Foreskin keratinocyte (primary cell): ENCODE measurements at places on chromosomes 2 and 18.

- no peak for DNase-seq
These were observed 110.2 kb downstream of the FIGN start for GRCh38 chr2:163625632-163626031.

DNA sequence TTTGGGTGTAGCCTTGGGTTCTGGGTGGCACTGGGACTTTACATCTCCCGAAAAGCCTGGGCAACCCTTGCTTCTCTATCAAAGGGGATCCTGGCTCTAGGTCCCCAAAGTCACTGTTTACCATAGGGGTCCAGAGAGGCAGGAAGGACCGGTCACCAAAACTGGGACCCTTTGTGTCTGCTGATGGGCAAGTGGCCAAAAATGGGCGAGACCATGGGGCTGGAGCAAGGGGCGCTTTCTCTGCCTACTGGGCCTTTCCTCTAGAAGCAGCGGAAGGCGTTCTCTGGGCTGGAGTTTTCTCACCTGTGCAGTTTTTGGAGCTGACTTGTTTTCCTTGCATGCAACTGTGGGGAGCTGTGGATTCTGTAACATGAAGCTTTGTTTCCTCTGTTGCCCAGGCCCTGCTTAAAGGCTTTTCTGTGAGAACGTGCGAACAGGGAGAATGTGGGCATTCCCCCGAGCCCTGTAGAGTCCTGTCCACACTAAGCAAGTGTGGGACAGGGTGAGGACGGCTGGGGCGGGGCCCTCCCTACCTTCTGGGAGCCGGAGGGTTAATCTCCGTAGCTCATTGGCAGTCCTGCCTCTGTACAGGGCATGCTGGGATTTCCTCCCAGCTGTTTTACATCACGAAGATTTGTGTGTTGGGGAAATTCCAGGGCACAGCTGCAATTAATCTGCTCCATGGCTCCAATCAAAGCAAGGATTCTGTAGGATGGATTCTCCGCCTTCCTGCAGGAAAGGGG, 50.2 kb downstream of the TGOLN2 start:
- peak; percentile 89 for DNase-seq

GRCh38 chr2:195532628-195533271, 124.3 kb upstream of the SLC39A10 start:
- DNase-seq, result no peak

GRCh38 chr2:128536925-128537620, 218.4 kb upstream of the HS6ST1 start:
- DNase-seq, result no peak

DNA sequence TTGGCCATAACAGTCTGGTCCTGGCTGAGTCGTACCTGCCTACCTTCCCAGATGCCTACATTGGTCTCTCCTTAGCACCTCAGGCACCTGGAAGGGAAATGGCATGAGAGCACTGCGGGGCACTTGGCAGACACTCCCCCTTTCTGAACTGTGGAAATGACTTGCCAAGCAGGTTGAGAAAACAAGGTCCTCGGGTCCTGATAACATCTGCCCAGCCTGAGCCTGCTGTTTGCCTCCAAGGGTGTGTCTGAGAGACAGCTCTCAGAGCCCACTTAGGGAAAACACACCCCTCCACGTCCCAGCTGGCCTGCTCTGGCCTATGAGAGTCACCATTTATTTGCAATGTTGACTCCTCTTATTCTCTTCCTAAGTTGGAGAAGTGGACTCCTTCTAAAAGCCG, 10.5 kb downstream of the FAM110C start:
- no peak for DNase-seq

DNA sequence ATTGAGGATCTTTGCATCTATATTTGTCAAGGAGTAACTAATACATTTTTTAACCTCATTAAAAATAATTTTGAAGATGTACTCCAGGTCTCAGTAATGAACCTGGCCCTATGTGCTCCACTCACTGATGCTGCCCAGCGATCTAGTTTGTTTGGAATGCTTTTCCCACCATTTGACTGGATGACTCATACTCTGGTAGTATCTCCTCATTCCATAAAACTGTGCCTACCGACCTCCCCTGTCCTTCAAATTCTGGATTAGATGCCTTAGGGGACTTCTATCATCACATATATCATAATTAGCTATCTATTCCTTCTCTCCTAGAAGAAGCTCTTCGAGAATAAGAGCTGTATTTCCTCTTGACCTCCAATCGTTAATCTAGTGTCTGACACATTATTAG, 83.8 kb downstream of the FAM117B start:
- peak; percentile 72 for DNase-seq
